ENCODE measurements at places on chromosomes 1 and 21. TPM values are rescaled to one million over a fixed set of nuclear protein-coding genes. Genes with fewer than 3 reads are reported as not detected.

GRCh38 chr1:169682071-169682470 lies 29.3 kb downstream of the SELL start:
- DNase-seq, result no peak

DNA sequence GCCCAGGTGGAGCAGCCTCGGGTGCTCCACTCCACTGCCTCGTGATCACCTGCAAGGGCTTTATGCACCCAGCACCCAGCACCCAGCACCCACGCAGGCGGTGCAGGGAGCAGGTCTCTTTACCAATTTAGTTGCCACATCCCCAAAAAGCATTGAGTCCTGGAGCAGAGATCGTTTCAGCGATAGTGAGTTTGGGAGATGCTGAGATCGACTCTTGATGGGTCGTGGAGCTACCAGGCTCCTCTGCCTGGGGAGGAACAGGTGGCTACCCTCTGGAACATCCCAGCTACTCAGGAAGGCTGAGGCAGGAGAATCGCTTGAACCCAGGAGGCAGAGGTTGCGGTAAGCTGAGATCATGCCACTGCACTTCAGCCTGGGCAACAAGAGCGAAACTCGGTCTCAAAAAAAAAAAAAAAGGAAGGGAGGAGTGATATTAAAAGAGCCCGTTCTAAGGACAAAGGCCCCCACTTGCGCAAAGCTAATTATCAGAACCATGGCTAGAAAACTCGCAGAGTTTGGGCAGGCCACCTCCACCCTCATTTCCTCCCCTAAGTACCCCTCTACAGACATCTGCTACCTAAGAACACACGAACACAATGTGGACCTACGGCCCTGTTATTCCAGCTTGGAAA lies 106.5 kb upstream of the SLC45A1 start:
- DNase-seq, result no peak

DNA sequence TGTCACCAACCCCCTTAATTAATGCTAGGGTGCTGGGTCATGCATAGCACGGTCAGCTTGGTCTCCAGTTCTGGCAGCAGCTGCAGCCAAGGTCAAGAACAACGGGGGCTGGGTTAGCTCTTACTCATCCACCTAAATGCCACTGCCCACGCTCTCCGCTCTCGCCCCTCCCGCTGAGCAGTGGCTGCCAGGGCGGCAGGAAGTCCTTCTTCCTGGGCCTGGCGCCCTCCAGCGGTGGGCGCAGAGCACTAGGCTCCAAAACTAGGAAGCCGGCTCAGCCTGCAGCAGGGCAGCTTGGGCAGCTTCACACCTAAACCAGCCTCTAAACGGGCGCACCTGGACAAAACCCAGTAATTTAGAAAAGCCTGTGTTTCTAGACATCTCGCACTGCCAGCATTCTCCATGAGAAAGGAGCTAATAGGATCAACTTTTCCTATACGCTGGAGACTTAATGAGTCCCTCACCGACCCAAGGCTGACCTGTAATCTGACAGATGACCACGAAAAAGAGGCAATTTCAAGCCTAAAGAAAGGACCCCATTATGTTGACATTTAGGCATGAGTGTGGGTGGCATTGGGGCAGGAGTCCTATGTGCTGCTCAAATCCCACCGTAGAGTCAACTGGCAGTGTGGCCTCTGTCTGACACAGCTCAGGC lies 78.4 kb upstream of the LRRN2 start:
- peak; percentile 45 for DNase-seq

DNA sequence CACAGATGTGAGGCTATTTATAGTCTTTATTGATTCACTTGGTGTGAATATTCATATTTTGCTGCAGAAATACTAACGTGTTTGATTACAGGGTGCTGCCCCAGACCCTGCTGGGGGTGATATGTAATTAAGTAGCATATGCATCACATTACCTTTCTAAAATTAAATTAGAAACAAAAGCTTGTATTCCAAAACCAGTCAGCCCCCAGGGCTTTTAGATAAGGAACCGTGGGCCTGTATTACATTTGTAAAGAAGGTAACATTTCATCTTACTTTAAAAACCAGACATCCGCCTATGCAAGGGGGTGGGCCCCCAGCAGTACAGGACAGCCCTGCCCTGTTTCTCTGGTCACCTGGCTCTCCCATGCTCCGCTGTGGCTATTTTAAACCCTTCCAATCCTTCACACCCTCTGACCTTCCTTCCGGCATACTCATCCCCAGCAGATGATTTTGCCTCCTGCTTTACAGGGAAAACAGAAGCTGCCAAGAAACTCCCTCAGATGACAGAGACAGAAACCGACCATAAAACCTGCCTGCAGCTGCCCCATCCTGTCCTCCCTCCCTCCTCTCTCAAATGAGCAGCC lies 22.0 kb upstream of the KCNC4 start:
- peak; percentile 77 for DNase-seq

GRCh38 chr1:13930151-13930550 lies 230.2 kb downstream of the PRDM2 start:
- no peak for DNase-seq

GRCh38 chr1:10514490-10515235 lies 39.9 kb downstream of the PEX14 start:
- peak; percentile 16 for DNase-seq

The INSRR gene
- total RNA-seq, result not detected

The S1PR1 gene
- 6.2 TPM for total RNA-seq

The TSHB gene
- total RNA-seq, result not detected

The TSPEAR gene
- total RNA-seq, result not detected

The MX2 gene
- 0.36 TPM for total RNA-seq
